Activated T-cell treated with anti-CD3 and anti-CD28 coated beads, Interleukin-2, amount 50 U/mL, for 4 hours (primary cell): ENCODE measurements at places on chromosomes 13 and 19.

GRCh38 chr19:15178629-15179308, 22.0 kb downstream of the NOTCH3 start:
- DNase-seq: no peak

DNA sequence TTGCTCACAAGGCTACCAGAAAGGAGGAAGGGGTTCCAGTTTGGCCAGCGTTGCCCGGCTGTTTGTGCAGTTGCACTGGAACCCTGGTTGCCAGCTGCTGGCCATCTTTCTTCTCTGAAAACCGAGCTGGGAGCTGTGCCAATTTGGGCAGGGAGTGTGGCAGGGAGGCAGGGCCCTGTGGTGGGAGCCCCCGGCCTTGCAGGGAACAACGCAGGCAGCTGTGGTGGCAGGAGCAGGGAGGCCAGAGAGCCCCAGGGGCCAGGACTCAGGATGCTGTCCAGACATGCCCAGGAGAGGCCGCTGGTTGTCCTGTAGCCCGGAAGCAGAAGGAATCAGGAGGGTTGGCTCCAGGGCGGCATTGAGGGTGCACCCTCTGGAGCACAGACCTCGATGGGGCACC, 4.8 kb downstream of the KMT5C start:
- no peak for DNase-seq

GRCh38 chr13:30807392-30807791, 72.0 kb downstream of the ALOX5AP start:
- no peak for DNase-seq

DNA sequence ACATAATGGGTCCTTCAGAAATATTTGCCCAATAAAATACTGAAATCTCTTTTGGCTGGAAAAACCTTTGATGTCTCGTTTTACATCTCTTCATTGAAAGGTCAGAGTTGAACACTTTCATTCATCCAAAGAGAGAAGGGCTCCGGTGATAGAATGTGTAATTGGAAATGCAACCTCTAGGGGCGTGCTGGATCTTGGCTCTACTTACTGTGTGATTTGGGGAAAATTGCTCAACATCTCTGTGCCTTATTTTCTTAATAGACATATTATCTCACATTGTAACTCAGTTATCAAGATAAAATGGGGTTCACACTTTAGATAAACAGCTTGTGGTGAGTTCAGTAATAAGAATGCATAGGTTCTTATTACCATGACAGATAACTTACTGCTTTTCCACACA, 1444.1 kb downstream of the SLITRK5 start:
- DNase-seq: no peak

GRCh38 chr19:52536448-52536800, 9.0 kb downstream of the ZNF808 start:
- DNase-seq: peak; percentile 14

- no peak for DNase-seq
Measured at GRCh38 chr13:44306371-44307192, 67.0 kb upstream of the SERP2 start.

DNA sequence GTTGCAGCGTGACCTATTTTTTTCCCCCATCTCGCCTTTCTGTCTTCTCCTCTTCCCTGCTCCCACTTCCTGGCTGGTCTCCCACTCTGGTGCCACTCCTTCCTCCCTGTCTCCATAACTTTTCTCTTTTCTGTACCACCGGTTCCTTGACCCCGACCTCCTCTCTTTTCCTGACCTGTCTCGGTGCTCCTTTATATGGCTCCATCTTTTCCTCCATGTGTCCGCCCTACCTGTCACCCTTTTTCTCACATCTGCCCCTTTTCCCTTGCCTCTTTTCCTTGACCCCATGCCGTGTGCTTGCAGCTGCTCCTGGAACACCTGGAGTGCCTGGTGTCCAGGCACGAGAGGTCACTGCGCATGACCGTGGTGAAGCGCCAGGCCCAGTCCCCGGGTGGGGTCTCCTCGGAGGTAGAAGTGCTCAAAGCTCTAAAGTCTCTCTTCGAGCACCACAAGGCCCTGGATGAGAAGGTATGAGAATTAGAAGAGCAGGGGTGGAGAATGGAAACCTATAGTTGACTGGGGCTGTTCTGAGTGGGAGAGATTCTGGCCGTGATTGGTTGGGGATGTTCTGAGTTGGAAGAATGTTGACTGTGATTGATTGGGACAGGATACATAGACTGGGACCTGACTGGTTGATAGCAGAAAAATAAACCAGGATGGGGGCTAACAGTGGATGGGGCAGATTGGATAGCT, 9.3 kb downstream of the PPFIA3 start:
- no peak for DNase-seq

DNA sequence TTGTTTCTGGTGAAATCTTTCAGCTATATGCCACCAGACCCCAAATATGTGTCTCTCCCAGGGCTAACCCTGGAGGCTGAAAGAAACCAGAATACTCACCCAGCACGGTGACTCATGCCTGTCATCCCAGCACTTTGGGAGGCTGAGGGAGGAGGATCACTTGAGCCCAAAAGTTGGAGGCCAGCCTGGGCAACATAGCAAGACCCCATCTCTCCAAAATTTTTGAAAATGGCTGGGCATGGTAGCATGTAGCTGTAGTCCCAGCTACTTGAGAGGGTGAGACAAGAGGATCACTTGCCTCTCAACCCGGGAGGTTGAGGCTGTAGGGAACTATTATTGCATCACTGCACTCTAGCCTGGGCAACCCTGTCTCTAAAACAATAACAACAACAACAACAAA, 76.1 kb upstream of the UQCRFS1 start:
- DNase-seq: no peak

- no peak for DNase-seq
Measured at GRCh38 chr13:51728972-51729371, 75.0 kb downstream of the DHRS12 start.

DNA sequence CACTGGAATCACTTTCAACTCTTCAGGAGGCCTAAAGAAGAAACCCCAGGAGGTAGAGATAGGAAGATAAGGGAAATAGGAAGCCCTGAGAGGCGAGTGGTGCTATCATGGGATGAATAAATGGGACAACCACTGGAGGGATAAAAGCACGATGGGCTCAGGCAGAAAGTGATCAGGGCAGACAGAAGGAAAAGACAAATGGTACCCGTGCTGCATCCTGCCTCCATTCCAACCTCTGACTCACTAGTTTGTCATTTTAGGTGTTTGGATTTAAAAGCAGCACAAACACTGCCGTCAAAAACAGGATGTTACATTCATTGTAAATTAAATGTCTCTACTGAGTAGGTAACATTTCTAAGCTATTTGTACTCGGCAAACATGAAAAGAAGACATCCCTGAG, 314.3 kb upstream of the HTR2A start:
- no peak for DNase-seq

DNA sequence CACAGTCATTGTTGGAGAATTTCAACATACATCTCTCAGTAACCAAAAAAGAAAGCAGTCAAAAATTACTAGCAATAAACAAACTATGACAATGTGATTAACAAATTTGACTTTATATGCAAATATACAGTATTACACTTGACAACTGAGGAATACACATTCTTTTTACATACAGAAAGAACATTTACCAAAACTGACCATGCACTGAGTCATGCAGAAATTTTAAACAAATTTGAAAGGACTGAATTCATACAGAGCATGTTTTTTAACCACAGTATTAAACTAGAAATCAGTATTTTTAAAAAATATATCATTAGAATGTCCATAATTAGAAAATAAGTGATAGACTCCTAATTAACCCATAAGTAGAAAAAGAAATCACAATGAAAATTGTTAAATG, 420.1 kb downstream of the TBC1D4 start:
- no peak for DNase-seq

- no peak for DNase-seq
Measured at GRCh38 chr13:34358811-34359513, 541.0 kb downstream of the RFC3 start.

- DNase-seq: no peak
Measured at GRCh38 chr13:111853721-111854120, 213.2 kb upstream of the SOX1 start.

DNA sequence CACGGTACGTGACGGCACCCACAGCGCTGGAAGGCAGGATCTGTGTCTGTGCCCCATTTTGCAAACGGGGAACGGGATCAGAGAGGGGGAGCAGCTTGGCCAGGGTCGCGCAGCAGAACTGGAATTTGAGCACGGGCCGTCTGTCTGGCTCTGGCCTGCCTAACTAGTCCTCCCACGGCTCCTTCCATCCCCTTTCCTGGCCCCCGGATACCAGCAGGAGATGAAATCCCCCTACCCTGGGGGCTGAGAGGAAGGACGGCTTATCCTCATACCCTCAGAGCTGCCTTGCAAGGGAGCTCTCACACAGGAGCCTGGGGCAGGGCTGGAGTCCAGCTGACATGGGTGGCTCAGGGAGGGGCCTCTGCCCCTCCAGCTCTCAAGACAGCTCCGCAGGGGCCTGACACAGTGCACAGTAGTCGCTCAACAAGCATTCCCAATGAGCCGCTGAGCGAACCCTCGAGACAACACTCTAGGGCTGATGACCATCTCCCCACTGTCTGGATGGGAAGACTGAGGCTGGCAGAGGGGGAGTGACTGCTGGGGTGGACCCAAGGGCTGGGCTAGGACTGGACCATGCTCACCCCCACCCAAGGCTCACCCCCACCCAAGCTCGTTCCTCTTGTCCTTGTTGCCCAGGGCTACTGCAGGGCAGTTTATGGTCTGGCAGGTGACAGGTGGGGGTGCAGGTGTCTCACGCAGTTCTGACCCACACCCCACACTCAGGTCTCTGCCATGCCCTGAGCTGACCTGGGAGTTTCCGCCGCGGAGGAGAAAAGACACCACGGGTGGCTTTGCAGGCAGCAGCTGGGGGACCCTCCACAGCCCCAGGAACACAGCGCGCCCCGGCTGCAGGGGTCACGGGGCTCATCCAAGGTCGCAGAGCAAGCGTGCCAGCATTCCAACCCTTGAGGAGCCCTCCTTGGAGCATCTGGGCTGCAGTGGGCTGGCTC, 4.0 kb downstream of the ZBTB7A start:
- no peak for DNase-seq

GRCh38 chr13:103203735-103204330, 137.6 kb upstream of the SLC10A2 start:
- DNase-seq: no peak

- no peak for DNase-seq
Measured at GRCh38 chr19:48473161-48473966, 4.2 kb downstream of the CYTH2 start.

DNA sequence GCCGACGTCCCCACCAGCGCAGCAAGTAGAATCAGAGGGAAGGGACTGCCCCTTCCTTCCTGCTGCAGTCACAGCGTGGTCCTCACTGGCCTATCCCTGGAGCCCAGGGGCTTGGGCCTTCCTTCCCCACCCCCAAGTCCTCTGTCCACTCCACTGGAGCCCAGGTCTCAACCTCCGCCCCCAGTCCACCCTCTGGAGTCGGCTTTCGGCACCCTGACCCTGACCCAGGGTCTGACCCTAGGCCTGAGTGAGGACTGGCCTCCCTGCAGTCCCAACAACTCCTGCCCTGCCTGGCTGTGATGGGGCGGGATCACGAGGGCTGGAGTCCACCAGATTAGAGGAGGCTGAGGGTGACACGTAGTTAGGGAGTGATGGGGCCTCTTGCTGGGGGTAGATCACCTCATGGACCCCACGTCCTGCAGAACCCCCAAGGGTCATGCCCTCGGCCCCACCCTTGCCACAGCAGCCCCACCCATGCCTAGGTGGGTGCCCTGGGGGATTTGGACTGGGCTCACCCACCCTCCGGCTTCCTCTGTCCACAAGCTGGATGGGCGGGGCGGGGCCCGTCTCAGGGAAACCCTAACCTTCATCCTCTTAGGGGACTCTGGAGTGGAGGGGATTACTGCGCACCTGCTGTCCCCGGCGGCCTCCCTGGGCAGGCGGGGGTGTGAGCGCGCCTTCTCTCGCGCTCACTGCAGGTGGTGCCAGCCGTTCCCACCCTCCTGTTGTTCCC, 3.8 kb downstream of the RAX2 start:
- no peak for DNase-seq

- DNase-seq: no peak
Measured at GRCh38 chr13:31012655-31013024, 80.2 kb downstream of the TEX26 start.

DNA sequence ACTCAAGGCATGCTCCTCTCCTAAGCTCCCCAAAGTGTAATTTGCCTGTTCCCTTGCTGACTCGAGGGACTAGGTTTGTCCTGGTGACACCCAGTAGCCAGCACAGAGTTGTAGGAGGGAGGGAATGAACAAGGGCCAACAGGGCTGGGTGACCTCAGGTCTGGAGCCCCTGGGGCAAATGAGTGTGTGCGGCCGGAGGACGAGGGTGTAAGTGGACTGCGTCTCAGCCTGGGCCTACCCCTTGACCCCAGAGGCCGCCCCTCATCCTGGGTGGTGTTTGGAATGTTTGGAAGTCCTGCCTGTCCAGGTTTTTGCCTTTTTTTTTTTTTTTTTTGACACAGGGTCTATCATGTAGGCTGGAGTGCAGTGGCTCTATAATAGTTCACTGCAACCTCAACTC, 1.3 kb upstream of the ZNF653 start:
- DNase-seq: no peak

DNA sequence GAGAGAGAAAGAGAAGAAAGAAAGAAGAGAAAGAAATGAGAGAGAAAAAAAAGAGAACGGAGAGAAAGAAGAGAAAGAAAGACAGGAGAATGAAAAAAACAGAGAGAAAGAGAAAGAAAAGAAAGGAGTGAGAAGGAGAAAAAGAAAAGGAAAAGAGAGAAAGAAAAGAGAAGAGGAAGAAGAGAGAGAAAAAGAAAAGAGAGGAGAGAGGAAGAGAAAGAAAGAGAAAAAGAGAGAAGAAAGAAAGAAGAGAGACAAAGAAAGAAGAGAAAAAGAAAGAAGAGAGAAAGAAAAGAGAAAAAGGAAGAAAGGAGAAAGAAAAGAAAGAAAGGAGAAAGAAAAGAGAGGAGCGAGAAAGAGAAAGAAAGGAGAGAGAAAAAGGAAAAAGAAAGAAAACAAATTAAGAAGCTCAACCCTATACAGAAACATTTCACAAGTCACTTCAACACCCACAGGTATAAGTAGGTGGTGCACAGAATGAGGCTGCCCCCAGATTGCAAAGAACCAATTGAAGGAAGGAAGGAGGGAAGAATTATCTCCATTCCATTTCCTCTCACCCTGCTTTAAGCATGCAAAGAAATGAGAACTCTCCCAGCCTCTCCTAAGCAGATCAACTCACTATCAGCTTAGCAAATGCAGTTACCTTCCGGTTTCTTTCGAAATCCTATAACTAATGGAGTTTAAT, 98.8 kb upstream of the CACNA1A start:
- no peak for DNase-seq

DNA sequence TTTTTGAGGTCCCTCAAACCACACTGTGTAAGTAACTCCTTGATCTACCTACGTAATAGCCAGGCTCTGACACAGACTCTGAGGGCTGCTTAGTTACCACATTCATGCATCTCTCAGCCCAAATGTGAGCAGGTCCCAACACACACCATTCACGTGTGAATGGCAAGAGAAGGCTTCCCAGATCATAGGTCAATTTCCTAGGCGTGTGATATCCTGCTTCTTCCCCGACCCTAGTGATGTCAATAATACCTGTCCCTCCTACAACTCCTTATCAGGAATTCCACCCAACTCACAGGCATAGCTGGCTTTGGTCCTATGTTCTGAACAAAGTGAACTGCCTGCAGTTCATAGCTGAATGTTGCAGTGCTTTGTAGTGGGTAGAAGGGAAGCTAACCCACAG, 334.5 kb downstream of the RFC3 start:
- no peak for DNase-seq

GRCh38 chr19:2170987-2171348, 7.2 kb downstream of the DOT1L start:
- DNase-seq: no peak
